ENCODE measurements at places on chromosomes 2 and 18. TPM values are rescaled to one million over a fixed set of nuclear protein-coding genes. Genes with fewer than 3 reads are reported as not detected.

Gene TRIM43
- not detected for total RNA-seq

Gene MC2R
- total RNA-seq, result not detected

DNA sequence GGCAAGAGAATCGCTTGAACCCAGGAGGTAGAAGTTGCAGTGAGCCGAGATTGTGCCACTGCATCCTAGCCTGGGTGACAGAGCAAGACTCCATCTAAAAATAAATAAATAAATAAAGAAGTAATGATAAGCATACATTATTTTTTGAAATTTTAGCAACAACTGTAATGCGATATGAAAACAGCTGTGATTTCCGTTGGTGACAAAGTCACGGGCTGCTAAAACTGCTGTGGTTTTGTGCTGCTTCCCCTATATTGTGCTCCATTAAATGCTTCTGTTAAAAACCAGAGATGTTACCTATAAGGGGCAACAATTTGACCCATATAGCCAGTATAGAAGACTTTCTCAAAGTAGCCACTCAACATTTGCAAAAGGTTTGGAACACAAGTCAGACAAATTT, 8.3 kb downstream of the TRIM54 start:
- DNase-seq, result no peak
- H3K4me3 ChIP-seq, result no peak overlapping the region

Gene LIPG
- 23.7 TPM for total RNA-seq

DNA sequence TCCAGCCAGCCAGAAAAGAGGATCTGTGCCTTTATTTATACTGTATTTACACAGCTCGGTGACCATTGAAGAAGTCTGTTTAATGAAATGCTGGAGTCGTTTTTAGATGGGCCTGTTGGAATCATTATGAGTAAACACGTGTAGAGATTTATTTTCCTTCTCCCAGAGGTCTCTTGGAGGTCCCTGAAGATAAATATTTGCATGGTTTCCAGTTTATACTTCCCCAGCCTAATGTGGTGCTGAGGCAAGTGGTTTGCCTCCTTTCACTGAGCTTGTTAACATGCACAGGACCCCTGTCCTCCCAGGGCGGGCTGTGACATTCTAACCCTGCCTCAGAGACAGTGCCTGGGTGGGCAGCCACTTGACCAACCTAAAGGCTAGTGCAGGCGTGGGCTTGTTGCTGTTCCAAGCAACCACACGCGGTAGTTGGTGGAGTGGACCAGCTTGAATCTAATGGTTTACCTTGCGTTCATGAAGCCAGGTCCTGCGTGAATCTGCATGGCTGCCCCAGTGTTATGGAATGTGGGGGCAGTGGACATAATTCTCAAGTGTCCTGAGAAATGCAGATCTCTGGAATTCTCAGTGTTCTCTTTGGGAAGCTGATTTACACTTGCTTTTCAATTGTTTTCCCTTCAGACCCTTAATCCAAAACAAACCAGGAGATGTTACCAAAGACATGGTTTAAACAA, 130.2 kb upstream of the DLX2 start:
- no peak overlapping the region for H3K27ac ChIP-seq
- DNase-seq, result no peak
- no peaks in the 10 kb centered on the region for H3K36me3 ChIP-seq
- no peaks in the 10 kb centered on the region for H3K4me1 ChIP-seq
- no peaks in the 10 kb centered on the region for H3K27me3 ChIP-seq
- no peak overlapping the region for H3K4me3 ChIP-seq

Gene AFF3
- 10.6 TPM for total RNA-seq
